ENCODE measurements at places on chromosomes 13 and 19. TPM values are rescaled to one million over a fixed set of nuclear protein-coding genes. Genes with fewer than 3 reads are reported as not detected.

Gene PGLYRP1
- not detected for total RNA-seq

Gene GEMIN7
- 37.9 TPM for total RNA-seq

Gene CACNA1A
- total RNA-seq: not detected

Gene APOC1
- total RNA-seq: 22.9 TPM

Gene ZNF600
- total RNA-seq: 3.3 TPM

Gene RFPL4A
- 1.1 TPM for total RNA-seq

Gene LILRB5
- total RNA-seq: 0.02 TPM

Gene LPAR2
- 1.5 TPM for total RNA-seq

Gene CGB3
- total RNA-seq: not detected

- peak; percentile 34 for DNase-seq
Measured at GRCh38 chr19:10430505-10431253, 10.3 kb downstream of the PDE4A start.

GRCh38 chr19:5952193-5953029 is 25.5 kb downstream of the RANBP3 start:
- no peak for DNase-seq

GRCh38 chr13:51834581-51835171 is 10.3 kb downstream of the TMEM272 start:
- peak; percentile 20 for DNase-seq

GRCh38 chr19:47112166-47112996 is 1.2 kb downstream of the ZC3H4 start:
- DNase-seq: peak; percentile 82

GRCh38 chr13:97108530-97108900 is 113.6 kb upstream of the MBNL2 start:
- no peak for DNase-seq

DNA sequence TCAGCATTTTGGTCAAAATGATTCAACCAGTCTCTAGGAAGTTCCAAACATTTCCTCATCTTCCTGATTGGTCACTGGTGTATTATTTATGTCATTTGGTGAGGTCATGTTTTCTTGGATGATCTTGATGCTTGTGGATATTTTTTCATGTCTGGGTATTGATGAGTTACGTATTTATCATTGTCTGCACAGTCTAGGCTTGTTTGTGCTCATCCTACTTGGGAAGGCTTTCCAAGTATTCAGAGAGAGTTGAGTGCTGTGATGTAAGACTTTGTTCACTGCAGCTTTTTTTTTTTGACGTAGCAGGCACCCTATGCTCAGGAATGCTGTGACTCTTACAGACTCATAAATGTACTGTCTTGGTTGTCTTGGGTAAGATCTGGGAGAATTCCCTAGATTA is 509.5 kb downstream of the SLITRK1 start:
- no peak for DNase-seq

- DNase-seq: no peak
Measured at GRCh38 chr19:55958356-55958755, 10.7 kb downstream of the NLRP8 start.

DNA sequence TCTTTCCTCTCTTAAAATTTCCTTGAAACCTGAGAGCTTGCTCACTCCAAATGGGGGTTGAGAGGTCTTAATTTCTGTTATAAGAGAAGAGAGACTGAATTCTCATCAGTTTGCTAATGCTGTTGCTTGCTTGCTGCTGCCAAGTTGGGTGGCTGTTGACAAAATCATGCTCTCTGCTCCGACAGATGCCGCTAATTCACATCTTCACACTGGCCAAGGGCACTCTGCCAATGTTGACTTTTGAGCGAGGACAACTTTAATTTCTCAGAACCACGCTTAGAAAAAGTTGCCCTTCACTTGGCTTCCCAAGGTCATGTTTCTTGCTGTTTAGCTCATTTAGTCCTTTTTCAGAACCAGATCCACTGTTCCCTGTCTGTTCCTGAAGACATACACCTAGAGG is 402.9 kb downstream of the HS6ST3 start:
- no peak for DNase-seq

GRCh38 chr19:4728871-4729270 is 5.2 kb upstream of the DPP9 start:
- DNase-seq: no peak

DNA sequence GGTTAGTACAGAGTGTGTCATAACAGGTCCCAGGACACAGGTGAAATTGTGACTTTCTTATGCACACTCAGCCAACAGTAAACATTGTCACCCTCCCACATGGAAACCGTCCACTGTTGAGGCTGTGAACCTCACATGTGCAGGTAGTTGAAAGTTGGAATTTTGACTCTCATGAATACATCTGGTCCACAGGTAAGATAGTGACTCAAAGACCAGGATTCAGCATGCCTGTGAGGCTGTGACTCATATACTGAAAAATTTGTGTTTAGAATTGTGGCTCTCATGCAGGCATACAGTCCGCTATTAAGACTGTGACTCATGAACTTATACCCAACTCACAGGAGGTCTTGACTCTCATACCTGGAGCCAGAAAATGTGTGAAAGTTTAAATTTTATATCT is 67.8 kb downstream of the ZNF728 start:
- DNase-seq: no peak

DNA sequence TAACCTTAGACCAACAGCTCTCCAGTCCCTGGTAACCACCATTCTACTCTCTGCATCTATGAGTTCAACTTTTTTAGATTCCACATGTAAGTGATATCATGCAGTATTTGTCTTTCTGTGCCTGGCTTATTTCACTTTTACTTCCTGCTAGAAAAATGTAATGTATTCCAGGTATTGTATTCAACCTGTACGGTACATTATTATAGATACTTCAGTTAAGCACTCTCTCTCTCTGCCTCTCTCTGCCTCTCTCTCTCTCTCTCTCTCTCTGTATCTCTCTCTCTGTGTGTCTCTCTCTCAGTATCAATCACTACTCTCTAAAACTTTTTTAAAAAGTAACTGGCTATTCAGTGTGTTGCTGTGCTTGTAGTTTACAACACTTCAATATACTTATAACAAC is 8.4 kb downstream of the DACH1 start:
- no peak for DNase-seq

DNA sequence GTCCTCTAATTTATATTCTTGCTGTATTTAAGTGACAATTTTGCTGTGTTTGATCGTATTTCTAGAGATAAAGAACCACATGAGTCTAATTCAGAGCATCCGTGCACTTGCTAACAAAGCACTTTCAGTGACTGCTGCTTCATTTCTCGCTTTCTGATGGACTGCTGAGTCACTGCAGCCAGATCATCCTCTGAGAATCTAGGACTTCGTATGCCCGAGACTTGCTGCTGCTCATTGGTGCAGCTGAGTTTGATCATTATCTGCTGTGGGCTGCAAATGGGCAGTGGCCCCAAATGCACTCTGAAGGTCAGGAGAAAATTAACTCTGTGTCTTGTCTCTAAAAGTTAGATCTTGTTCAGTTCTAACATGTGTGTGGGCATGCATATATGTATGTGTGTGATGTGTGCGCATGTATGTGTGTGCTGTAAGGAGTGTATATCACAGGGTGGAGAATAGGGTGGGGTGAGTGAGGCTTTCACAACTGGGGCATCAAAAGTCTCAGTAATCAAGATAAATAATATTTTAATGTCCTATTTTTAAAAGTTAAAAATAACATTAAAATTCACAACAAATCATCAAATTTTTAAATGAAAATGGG is 342.6 kb downstream of the MTUS2 start:
- DNase-seq: no peak

DNA sequence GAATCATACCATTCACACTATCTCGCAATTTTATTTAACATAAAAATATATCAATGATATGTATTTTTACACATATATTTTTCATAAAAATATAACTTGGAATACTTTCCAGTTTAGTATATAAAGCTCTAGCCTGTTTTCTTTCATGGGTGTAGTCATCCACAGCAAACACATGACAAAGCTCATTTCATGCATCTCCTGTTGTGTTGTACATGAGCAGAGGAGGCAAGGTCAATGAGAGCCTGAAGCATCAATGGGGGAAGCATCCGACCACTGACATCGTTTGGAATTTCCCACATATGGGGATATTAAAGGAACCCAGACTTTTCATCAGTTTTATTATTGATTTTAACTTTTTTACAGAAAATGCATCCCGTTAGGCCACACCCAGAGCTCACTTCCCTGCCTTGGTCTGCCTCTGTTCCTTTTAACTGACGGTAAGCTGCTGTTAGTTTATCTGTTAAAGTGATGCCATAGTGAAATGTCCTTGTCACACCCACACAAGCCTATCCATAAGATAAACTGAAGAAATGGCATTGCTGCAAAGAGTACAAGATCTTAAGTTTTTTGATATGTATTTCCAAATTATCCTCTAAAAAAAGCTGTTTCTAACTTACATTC is 44.0 kb downstream of the MIPEP start:
- no peak for DNase-seq

Measured in SJCRH30 (cell line).